Glomerular endothelial cell (primary cell): ENCODE measurements at places on chromosomes 16 and 17. TPM values are rescaled to one million over a fixed set of nuclear protein-coding genes. Genes with fewer than 3 reads are reported as not detected.

AOC3 gene
- total RNA-seq: 0.05 and 0.82 TPM in 2 replicates

GNAO1 gene
- not detected in 2 replicates for total RNA-seq

NKD1 gene
- under 0.01 TPM in 1 of 2 replicates, not detected in the other for total RNA-seq

HOXB13 gene
- total RNA-seq: not detected in 2 replicates

CA5A gene
- total RNA-seq: not detected in 2 replicates

EVPLL gene
- not detected in 2 replicates for total RNA-seq

NXPH3 gene
- total RNA-seq: 0.63 and 3.9 TPM in 2 replicates

CD19 gene
- total RNA-seq: not detected in 2 replicates

GPR139 gene
- not detected in 2 replicates for total RNA-seq

BRICD5 gene
- 3.5 and 3.7 TPM in 2 replicates for total RNA-seq

ITGAX gene
- total RNA-seq: 0.23 and 0.63 TPM in 2 replicates

CCDC40 gene
- total RNA-seq: 2.6 and 4.9 TPM in 2 replicates

YBX2 gene
- not detected in 2 replicates for total RNA-seq

ZNF597 gene
- total RNA-seq: 1.7 and 2.1 TPM in 2 replicates

SLC52A1 gene
- total RNA-seq: 0.10 TPM in 1 of 2 replicates, not detected in the other

CMTM1 gene
- 1.7 and 2.9 TPM in 2 replicates for total RNA-seq

EFNB3 gene
- total RNA-seq: 0.87 and 2.1 TPM in 2 replicates

CRHR1 gene
- total RNA-seq: not detected in 2 replicates

MYH8 gene
- not detected in 2 replicates for total RNA-seq

ERN2 gene
- total RNA-seq: not detected in 2 replicates

NPIPB6 gene
- 2.2 TPM in 1 of 2 replicates, not detected in the other for total RNA-seq

TOP2A gene
- 23.8 and 26.8 TPM in 2 replicates for total RNA-seq
